ENCODE measurements at places on chromosomes 6 and 20. TPM values are rescaled to one million over a fixed set of nuclear protein-coding genes. Genes with fewer than 3 reads are reported as not detected.

Gene PI16
- 1.0 TPM for total RNA-seq

Gene C20orf202
- not detected for total RNA-seq

Gene FAM83C
- 38.5 TPM for total RNA-seq

Gene ITPA
- total RNA-seq: 47.9 TPM

Gene TRIM15
- not detected for total RNA-seq

Gene NINL
- total RNA-seq: 11.6 TPM

Gene PERP
- 586 TPM for total RNA-seq

Gene DEFB132
- not detected for total RNA-seq

Gene TSBP1
- not detected for total RNA-seq

Gene CGA
- total RNA-seq: not detected

Gene ZHX3
- 13.6 TPM for total RNA-seq

Gene SNX9
- 36.5 TPM for total RNA-seq

Gene HLA-DQA2
- not detected for total RNA-seq
